H54 (cell line): ENCODE measurements at places on chromosomes 13 and 19.

DNA sequence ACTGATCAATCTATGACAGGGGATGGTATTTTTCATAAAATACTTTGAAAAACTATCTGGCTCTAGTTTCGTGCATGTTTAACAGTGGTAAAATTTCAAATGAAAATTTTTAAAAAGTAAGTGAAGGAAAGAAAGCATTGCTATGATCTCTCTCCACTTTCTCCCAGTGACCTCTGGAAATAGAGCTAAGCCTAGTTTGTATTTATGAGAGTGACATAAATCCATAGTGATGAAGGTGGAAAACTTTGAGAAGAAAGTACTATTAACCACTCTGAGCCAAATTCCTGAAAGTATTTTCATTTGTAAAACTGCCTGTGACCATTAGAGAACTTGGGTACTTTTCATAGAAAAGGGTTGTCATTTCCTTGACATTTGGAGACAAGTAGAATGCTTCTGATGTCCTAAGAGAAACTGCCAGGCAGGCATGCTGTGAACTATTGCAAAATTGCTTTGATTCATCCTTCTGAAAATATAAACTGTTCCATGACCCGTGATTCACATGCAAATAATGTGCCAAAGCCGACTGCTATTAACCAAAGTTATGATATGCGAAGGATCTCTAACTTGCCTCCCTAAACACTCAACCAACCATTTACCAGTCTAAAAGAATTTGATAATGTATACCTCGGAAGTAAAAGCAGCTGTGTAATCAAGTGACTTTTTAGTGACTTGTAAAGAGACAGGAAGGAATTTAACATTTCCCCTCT lies 133.2 kb downstream of the VWA8 start:
- peak; percentile 7 for DNase-seq

DNA sequence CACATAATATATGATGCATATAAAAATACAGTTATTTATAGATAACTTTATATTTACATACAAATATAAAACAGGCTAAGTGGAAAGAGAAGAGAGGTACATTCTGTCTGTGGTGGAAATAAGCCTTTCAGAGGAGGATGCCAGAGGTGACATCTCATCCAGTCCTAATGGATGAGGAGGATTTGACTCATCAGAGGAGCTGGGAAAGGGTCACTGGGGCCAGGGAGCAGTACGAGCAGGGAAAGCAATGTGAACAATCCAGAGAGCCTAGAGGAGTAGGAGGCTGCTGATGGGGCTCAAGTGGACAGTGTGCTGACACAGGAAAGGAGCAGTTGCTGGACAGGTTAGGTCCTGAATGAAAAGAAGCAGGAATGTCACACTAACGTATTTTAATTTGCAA lies 18.6 kb downstream of the NALCN start:
- peak; percentile 71 for DNase-seq

GRCh38 chr19:48933382-48933932 lies at the start of gene DHDH:
DHDH (plus strand) TSS chr19:48933699; CDS start chr19:48933722, 23 bp downstream.
- DNase-seq = peak; percentile 54

DNA sequence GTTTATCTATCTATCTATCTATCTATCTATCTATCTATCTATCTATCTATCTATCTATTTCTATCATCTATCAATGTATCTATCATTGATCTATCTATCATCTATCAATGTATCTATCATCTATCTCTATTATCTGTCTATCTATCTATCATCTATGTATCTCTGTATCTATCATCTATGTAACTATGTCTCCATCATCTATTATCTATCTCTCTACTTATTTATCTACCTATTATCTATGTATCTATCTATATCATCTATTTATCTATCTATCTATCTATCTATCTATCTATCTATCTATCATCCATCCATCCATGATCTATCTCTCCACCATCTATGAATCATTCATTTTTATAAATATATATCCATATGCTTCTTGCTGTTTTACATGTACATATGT lies 15.8 kb downstream of the CYP4F3 start:
- DNase-seq = no peak

DNA sequence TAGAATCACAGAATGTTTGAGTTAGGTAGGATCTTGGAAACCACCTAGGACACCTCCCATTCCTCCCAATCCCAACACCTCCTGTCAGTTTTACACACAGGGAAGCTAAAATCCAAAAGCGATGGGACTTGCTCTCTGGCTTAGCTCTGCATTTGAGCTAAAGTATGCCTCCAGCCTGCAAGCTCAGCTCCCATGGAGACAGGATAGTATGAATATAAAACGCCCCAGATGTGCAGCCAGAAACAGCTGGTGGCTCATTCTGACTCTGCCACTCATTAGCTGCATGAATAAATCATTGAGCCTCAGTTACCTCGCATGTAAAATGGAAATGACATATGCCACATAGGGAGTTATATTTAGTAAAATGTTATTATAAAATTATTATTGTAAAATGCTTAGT lies 336.0 kb downstream of the SUCLA2 start:
- DNase-seq = no peak

- DNase-seq = peak; percentile 77
Measured at GRCh38 chr19:8252922-8253589, 43.9 kb downstream of the CERS4 start.

- no peak for DNase-seq
Measured at GRCh38 chr13:102563267-102563666, 33.5 kb upstream of the TPP2 start.

GRCh38 chr13:49865218-49865617 lies 70.9 kb downstream of the SPRYD7 start:
- DNase-seq = no peak

GRCh38 chr13:94711561-94712286 lies 621 bp downstream of the SOX21 start:
- DNase-seq = no peak

- DNase-seq = no peak
Measured at GRCh38 chr13:22232186-22232585, 561.3 kb downstream of the FGF9 start.

DNA sequence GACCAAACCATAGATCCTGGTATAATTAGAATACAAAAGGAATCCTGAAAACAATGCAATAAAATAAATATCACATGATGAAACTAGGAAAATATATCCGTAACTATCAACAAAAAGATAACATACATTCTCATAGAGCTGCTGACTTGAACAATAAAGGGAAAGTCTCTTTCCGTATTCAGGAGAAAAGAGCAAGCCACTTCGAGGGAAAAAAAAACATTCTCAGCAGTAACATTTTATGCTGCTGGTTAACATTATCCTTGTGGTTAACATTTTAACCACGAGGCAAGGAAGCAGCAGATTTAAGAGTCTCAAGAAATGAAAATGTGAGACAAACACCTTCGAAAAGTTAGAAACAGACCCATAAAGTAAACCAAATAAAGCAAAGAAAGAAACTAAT lies 25.8 kb downstream of the NALCN start:
- DNase-seq = no peak

- DNase-seq = no peak
Measured at GRCh38 chr13:63460462-63461090, 2044.9 kb upstream of the PCDH20 start.

DNA sequence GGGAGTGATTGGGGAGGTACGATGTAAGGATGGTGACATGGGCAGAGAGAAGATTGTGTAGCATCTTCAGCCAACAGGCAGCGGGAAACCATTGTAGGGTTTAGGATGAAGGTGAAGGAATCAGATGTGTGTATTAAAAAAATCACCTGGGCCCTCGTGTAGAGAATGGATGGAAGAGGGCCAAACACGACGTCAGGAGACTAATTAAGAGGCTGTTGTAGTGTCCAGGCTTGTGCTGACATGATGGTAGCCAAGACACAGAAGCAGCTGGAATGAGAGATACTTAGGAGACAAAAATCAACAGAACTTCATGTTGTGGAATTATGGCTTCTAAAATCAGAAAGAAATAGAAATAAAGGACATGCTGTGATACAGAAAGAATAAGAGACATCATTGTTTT lies 41.2 kb upstream of the ARGLU1 start:
- DNase-seq = no peak

- DNase-seq = no peak
Measured at GRCh38 chr13:79999601-80000000, 341.3 kb downstream of the SPRY2 start.

- no peak for DNase-seq
Measured at GRCh38 chr19:35347930-35348298, 212 bp downstream of the FFAR1 start.

GRCh38 chr13:97004096-97004876 lies 10.0 kb upstream of the OXGR1 start:
- DNase-seq = no peak

DNA sequence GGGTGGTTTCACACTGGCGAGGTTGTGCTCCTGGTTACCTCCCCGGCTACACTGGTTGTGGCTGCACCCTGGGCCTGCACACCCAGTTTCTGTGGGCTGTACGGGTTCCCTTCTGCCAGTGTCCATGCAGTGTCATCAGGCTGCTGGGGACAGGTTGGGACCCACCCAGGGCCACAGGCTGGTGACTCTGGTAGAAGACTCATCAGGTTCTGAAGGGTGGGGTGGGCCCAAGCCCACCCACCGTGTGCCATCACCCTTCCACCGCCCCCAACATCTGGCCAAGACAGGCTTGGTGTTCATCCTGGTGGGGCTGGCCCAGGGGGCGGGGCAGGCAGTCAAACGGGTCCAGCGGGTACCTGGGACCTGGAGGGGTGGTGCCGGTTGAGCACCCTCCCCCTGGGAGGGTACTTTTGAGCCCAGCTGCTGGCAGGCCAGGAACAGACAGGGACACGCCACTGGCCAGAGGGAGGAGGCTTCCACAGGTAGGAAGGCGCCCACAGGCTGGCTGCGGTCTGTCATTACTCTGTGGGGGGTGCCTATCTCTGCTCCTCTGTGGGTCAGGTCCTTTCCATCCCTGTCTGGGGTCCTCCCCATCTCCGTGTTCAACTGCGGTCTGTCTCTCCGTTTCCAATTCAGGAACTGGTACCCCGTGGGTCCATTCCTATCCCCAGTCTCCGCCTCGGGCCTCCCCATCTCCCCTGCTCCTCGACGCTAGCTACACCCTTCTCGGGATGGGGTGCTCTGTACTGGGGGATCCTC lies at the start of gene RNF225:
RNF225 (plus strand) TSS at position 437 of the 759 bp plus-strand sequence. CDS start 434 bp downstream, outside the sequence.
- DNase-seq = no peak

GRCh38 chr13:77306458-77306857 lies 20.4 kb downstream of the MYCBP2 start:
- DNase-seq = no peak

GRCh38 chr19:2097203-2097885 lies 629 bp downstream of the IZUMO4 start:
- no peak for DNase-seq

DNA sequence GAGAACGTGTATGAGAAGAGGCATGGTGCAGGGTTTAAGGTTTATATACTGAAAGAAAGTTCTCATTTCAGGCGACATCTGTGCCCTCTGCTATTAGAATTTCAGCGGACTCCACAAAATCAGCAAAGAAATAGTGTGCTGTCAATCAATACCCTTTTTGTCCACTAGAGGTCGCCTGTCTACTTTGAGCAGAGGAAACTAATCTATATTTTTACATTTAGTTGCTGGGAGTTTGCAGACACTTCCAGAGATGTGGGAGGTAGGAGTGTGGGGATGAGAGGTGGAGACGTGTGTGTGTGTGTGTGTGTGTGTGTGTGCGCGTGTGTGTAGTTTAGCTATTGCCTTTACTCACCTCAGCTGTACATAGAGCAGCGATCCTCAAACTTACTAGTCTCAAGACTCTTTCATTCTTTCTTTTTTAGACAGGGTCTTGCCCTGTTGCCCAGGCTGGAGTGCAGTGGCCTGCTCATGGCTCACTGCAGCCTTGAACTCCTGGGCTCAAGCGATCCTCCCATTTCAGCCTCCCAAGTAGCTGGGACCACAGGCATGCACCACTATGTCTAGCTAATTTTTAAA lies 9.7 kb downstream of the INAFM1 start:
- no peak for DNase-seq

- DNase-seq = no peak
Measured at GRCh38 chr19:50739914-50740426, 16.8 kb downstream of the CLEC11A start.

DNA sequence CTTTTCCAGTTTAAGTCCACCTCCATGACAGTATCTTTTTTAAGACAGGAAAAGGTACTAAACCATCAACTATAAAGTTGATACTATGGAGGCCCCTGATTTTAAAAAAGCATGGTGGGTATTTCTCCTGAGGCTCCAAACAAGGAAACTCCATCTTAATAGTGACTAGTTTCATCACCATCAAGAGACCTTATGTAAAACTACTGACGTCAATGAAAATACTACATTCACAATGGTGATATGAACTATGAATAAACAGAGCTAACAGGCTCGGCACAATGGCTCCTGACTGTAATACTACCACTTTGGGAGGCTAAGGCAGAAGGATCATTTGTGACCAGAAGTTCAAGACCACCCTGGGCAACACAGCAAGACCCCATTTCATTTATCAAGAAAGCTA lies 162.7 kb downstream of the KLF12 start:
- DNase-seq = no peak

DNA sequence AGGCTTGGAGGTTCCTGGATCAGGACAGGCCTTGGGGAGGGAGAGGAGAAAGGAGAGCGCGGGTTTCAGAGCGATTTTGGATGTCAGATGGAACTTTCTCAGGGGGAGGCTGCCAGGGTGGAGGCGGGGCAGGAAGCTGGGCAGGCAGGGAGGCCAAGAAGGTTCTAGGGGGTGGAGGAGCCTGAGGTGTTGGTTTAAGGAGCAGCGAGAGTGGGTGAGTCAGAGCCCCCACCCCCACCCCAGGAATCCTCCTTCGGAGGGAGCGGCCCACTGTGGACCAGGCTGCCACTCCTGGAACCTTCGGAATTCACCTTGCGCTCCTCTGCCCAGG lies 15.9 kb upstream of the NOP53 start:
- DNase-seq = peak; percentile 62

DNA sequence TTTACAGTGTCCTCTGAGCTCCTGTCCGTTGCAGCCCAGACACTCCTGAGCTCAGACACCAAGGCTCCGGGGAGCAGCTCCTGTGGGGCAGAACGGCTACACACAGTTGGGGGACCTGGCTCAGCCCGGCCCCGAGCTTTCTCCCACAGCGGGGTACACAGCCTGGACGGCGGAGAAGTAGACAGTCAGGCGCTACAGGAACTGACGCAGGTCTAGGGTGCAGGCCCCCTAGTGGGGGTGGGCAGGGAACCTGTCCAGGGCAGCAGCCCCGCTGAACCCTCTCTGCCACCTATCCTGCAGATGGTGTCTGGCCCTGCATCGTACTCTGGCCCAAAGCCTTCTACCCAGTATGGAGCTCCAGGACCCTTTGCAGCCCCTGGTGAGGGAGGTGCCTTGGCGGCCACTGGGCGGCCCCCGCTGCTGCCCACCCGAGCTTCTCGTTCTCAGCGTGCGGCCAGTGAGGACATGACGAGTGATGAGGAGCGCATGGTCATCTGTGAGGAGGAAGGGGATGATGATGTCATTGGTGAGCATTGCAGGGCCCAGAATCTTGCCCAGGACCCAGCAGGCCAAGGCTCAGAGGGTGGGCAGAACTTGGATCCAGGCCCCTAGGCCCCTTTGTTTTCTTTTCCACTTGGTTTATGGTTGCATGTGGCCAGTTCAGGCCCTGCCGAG lies 12.9 kb upstream of the PRR19 start:
- DNase-seq = no peak

GRCh38 chr13:30997697-30998096 lies 65.2 kb downstream of the TEX26 start:
- DNase-seq = no peak
